ENCODE measurements at places on chromosomes 12 and 14. TPM values are rescaled to one million over a fixed set of nuclear protein-coding genes. Genes with fewer than 3 reads are reported as not detected.

CLEC6A gene
- total RNA-seq, result not detected

PHC1 gene
- 13.0 TPM for total RNA-seq

CCDC175 gene
- total RNA-seq, result not detected

VWF gene
- 2,070 TPM for total RNA-seq

SLC17A8 gene
- not detected for total RNA-seq
